ENCODE measurements at places on chromosomes 6 and 20.

GRCh38 chr20:63736893-63737694 is 630 bp downstream of the LIME1 start:
- no peak for DNase-seq

- no peak for DNase-seq
Observed at GRCh38 chr6:32291543-32291942, 67.7 kb upstream of the NOTCH4 start.

DNA sequence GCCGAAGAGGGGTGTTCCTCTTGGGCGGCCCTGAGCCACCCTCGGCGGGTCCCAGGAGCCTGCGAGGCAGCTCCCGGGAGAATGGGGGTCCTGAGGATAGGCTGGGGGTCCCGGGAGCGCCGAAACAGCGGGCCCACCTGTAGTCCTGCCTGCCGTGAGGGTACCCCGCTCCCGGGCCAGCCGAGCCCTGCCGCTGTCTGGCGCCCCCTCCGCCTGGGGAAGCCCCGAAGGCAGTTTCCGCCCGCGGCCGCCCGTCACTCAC is 280 bp downstream of the SPATA2 start:
- DNase-seq = no peak

DNA sequence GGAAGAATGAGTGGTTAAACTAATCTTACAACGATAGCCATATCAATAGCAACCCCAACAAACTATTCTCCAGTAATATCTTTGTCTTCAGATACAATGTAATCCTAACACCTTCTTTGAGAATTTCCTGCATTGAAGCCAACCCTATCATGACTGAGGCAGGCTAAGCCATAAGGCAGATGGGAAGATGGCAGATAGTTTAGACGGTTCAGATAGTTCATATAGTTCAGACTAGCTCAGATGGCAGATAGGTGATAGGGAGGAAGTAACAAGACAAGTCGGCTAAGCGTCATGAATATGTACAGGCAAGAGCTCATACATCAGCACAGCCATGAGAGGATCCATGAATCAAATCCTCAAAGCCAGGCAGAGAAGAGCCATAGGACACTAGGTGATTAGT is 39.1 kb upstream of the BEND6 start:
- no peak for DNase-seq

- no peak for DNase-seq
Observed at GRCh38 chr6:111750753-111751673, 122.2 kb downstream of the FYN start.

GRCh38 chr20:31859266-31859997 is 10.9 kb downstream of the DUSP15 start:
- no peak for DNase-seq

DNA sequence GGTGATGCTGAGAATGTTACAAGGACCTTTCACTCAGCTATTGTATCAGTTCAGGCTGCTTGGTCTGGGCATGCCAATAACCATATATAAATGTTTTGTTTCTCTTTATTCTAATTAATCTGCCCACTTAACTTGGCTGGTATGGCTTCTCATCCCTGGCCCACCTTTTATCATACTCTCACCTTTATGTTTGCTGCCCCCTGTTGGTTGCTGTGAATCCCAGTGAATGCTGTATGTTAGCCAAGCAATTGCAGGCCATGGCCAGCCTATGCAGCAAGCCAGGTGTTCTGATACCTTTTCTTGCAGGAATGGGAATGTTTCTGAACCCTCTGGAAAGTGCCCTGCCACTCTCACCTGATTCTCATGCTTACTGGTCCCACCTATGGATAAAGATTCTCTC is 54.6 kb downstream of the PCSK2 start:
- no peak for DNase-seq

DNA sequence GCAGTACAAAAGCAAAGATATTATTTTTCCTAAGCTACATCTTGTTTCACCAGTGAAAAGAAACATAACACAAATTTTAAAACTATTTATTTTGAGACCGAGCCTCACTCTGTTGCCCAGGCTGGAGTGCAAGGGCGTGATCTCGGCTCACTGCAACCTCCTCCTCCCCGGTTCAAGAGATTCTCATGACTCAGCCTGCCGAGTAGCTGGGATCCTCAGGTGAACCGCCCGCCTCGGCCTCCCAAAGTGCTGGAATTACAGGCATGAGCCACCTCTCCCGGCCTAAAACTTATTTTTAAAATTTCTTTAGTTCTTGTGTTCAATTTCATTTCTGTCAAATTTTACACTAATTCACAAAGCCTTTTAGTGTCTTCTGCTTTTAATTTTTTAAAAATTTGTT is 5.9 kb downstream of the SRSF12 start:
- DNase-seq = no peak

- DNase-seq = no peak
Observed at GRCh38 chr6:13715444-13715883, 3.8 kb upstream of the RANBP9 start.

- no peak for DNase-seq
Observed at GRCh38 chr6:108732091-108732870, 115.9 kb upstream of the ARMC2 start.

GRCh38 chr20:62768551-62769287 is 27.6 kb upstream of the MRGBP start:
- DNase-seq = no peak

DNA sequence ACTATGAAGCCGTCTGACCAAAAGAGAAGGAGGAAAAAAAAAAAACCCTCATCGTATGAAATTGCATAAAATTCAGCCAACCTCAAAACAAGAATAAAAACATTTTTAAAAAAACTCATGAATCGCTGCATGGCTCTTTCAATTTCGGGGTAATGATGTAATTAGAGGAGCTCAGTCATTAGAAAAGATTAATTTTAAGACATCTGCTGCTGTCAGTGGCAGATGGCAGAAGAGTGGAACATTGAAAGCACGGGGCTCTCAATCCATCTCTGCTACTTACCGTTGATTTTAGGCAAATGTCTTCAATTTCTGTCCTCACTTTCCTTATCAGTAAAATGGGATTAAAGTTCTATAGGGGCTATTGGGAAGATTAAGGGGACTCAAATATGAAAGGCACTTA is 79.1 kb downstream of the EYA2 start:
- no peak for DNase-seq
